Psoas muscle (tissue), 8 donors: ENCODE measurements at places on chromosomes 5 and 9. TPM values are rescaled to one million over a fixed set of nuclear protein-coding genes. Genes with fewer than 3 reads are reported as not detected.

DNA sequence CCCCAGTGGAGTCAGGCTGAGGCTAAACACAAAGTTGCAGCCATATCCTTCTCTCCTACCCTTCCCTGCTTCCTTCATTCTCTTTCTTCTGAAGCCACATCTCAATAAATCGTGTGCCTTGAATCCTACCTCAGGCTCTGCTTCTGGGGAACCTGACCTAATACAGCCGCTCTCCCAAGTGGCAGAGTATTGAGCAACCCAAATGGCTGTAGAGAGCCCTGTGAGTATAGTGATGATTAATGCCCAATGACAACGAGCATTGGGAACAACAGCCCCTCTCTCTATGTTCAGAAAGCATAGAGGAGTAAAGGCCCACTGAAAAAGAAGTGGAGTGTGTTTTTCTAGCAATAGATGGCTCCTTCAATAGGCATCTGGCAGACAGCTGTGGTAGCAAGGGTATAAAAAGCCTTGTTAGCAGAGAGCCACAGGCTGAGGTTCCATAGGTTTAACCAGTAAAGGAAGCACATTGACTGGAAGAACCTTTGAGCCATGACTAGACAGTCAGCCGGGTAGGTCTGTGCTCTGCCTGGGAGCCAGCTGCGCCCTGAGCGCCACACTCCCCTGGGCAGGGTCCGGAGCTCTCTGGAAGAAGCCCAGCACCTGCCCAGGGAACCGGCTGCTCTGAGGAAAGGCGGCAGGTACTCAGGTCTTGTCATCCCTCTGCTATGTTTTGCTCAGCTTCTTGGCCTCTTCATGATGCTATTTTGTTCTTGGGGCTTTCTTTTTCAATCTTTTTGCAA, 22.6 kb upstream of the HSPA9 start:
- DNase-seq = no peak

DNA sequence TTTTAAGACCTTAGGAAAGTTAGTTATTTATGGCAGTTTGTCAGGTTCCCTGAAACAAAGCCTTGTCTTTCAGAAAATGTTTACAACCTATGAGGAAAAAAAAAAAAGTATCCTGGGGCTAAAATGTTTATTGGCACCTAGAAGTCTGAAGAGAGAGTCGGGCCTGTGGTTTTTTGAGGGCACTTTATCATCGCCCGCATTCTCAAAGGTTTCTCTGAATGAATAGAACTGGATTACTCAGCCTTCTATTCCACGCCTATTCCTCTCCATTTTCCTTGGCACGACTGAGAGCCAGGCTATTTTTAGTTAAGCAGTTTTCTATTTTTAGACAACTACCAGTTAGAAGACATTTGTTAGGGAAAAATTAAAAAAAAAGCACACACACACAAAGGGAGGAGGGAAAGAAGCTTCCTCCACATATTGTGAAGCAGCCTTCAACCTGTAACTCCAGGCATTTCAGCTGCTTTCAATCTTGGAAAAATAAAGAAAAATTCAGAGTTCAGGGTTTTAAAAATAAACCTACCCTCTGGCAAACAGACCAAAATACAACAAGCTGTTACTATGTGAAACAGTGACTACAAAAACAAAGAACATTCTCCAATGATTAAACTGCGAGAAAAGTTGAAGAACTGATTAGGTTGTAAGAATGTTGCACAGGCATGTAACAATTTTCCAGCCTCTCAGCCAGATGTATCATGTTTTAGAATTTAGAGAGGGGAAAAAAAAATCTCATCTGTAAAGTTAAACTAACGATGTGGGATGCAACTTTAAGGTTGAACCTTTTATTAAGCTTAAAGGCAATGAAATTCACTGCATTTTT, 97.0 kb downstream of the MEF2C start:
- no peak for DNase-seq

- no peak for DNase-seq
Observed at GRCh38 chr9:12094046-12094445, 599.1 kb upstream of the TYRP1 start.

- DNase-seq = no peak
Observed at GRCh38 chr5:113806904-113807303, 293.4 kb downstream of the YTHDC2 start.

DNA sequence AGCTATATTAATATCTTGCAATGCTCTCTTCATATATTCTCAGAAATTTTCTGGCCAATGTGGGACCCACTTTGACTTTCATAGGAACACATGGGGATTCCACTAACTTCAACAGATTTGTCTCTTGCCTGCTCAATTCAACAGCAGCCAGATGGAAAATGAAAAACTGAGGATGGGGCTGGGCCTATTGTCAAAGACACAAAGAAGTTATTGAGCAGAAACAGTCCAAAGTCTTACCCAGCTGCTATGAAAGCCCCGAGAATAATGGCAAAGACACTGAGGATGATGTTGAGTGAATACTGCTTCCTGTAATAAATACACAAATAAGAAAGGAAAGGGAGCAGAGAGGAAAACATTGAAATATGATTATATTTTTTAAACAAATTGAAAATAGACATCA, 32.6 kb downstream of the SLC35D2 start:
- DNase-seq = no peak

DNA sequence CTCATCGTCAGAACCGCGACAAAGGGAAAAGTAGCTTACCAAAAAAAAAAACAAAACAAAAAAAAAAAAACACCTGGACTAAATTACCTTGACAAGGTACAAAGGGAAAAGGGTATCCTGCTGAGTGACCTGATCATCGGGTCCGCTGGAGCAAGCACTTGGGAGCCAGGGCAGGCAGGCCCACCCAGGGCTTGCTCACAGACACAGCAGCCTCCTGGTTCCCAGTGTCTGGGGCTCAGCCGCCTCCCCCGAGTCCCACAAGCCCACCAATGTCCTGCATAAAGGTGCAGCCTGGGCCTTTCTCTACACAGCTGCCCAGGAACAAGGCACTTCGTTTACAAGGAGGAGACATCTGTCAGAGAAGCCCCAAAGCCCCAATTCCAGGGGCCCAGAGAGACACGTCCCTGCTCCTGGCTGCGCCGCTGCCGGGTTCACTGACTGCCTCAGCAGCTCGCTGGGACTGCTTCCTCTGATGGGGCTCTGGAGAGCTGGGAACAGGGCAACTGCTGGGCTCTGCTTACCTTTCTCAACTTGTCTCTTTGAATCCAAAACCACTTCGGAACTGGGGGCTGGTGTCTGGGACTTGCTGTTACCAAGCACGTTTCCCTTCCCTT, 63.4 kb downstream of the GOLM1 start:
- DNase-seq = no peak

DNA sequence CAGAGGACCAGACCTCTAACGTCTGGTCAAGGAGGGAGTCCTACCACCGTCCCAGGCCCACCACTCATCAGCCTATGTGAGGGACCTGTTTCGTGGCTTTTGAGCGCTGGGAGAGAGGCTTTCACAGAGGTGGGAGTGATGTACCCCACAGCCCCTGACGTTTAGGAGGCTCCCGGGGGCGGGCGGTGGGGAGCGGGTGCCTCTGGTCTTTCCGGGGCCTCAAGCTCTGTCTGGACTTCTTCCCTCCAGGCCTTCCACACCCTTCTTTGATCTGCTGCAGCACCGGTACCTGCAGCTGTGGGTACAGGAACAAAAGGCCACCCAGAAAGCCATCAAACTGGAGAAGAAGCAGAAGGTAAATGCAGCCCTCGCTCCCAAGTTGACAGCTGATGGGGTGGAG, 45.1 kb upstream of the BARHL1 start:
- DNase-seq = no peak

DNA sequence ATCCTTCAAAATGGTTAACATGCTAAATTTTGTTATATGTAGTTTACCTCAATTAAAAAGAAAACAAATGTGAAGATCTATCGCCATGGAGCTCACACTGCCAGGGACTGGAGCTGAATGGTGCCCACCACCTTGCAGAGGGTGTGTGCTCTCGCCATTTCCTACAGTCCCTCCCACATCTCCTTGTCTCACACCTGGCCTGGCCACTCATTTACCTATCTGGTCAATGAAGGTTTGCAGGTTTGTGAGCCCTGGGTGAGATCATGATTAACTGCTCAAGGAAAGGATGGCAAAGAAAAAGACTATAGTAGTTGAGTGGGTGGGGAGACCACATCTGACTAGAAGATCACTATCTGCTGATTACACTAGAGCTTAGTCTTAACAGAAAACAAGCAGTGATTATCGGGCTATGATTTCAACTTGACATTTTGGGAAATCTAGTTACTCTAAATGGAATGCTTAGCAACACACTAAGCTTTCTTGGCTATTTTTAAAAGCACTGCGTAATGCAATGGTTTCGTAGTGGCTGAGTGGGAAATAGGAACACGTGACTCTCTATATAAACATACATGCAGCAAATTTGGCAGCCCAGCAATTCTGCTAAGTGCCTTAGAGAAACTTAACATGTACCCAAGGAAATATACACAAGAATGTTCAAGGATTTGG, 27.3 kb downstream of the PUM3 start:
- no peak for DNase-seq

DNA sequence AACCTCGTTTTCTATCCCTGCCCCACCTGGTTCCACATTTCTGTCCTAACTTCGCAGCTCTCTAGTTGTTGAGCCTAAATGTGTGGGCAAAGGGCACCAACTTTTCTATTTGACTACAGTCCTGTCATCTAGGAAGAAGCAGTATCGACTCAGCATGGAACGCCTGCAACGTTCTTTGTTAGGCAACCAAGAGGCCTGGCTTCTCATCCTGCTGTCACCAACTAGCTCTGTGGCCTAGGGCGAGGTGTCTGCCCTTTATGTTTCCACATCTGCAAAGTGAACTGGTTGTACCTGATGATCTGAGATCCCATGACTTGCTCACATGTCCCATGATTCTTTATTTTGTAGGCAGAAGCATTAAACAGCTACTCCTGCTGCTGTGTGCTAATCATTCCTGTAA, 248.9 kb downstream of the ADAMTSL1 start:
- no peak for DNase-seq

GRCh38 chr5:76084496-76085242, 1.5 kb downstream of the SV2C start:
- DNase-seq = no peak

- DNase-seq = no peak
Observed at GRCh38 chr9:14336244-14336643, 22.3 kb upstream of the NFIB start.

GRCh38 chr5:169583101-169583423, 511 bp upstream of the SPDL1 start:
- DNase-seq = no peak

GRCh38 chr5:137896560-137896959, 7.3 kb downstream of the PKD2L2 start:
- DNase-seq = no peak

GRCh38 chr9:93126151-93126781, 7.8 kb downstream of the NINJ1 start:
- no peak for DNase-seq

DNA sequence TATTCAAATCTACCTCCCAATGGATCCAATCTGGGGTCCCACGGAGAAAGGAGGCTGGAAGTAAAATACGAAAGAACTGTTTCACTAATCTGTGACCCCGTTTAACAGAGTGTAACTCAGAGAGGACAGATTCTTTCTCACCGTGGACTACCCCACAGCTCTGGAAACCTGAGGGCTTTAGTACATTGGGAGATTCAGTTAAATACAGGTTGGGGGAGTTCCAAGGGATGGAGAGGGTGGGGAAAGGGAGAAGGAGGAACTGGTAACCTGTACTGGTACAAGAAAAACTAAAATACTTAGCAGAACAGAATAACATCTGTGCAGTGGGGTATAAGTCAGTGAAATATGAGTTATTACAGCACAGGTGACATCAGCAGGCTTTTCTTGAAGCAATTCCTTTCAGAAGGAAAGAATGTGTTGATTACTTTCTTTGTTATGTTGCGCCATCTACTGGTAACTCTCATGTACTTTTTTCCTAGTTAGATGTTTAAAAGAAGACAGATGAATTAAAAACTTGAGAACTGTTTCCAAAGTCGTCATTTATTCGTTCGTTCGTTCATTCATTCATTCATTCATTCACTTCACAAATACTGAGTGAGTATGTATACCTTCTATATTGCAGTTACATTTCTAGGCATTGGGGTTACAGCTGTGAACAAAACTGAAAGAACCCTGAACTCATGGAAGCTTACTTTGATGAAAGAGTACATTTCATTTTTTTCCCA, 30.0 kb upstream of the STOM start:
- DNase-seq = no peak

- no peak for DNase-seq
Observed at GRCh38 chr9:92655896-92656536, 13.9 kb downstream of the IPPK start.

DNA sequence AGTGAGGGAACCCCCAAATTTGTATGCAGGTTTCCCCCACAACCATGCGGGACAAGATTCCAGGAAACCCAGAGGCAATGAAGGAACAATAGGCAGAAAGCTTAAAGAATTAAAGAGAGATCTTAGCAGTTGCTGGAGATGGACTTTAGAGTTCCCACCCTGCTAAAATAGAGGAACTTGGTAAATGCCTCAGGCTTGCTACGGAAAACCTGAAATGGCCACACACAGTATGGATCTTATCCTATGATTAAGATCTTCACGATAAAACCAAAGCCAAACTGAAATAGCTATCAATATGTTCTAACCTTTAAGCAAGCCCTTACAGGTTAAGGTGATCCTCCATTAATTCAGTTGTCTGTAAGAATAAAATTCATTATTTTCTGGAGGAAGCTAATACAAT, 148.3 kb downstream of the RANBP17 start:
- no peak for DNase-seq

- DNase-seq = no peak
Observed at GRCh38 chr5:9947225-9947714, 302.4 kb downstream of the ATPSCKMT start.

- DNase-seq = no peak
Observed at GRCh38 chr9:69158471-69158870, 15.6 kb upstream of the TJP2 start.

GRCh38 chr9:135536216-135536615, 9.7 kb upstream of the OBP2A start:
- DNase-seq = no peak

GRCh38 chr5:35012796-35013195, 35.0 kb downstream of the AGXT2 start:
- DNase-seq = peak; percentile 57

DNA sequence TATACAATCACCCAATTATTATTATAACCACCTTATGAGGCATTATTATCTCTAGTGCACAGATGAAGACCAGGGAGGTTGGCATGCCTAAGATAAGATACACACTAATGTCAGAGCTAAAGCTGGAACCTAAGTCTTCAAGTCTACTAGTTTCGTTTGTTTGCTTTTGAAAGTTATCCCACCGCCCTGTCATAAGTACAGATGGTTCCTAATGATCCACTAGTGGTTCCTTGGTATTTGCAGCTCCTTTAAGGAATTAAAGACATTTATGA, 14.1 kb downstream of the NDUFA8 start:
- no peak for DNase-seq

DNA sequence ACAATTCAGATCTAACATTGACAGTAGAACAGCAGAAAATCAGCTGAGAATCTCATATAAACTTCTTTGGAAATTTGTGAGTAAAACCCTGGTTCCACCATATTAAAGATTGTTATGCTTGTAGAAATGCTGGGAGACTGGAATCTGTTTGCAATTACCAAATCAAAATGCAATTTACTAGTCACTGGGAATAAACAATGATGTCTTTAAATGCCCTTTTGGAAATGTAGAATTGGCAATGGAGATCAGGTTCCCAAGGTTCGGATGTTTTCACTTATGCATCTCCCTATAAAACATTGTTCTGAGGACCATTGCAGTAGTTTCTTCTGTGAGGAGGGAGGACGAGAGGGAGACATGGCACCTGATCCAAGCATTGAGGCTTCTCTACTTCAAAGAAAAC, 384.4 kb downstream of the TMEM167A start:
- DNase-seq = no peak

The EQTN gene
- not detected for total RNA-seq

The PCDHGA7 gene
- total RNA-seq = 1.3 TPM

The PLAC8L1 gene
- total RNA-seq = 0.49 TPM

The DND1 gene
- total RNA-seq = 0.62 TPM

The TMEM215 gene
- total RNA-seq = not detected

The LCN1 gene
- not detected for total RNA-seq

The SPATA31C1 gene
- total RNA-seq = not detected
